ENCODE measurements at places on chromosomes 1 and 21.

DNA sequence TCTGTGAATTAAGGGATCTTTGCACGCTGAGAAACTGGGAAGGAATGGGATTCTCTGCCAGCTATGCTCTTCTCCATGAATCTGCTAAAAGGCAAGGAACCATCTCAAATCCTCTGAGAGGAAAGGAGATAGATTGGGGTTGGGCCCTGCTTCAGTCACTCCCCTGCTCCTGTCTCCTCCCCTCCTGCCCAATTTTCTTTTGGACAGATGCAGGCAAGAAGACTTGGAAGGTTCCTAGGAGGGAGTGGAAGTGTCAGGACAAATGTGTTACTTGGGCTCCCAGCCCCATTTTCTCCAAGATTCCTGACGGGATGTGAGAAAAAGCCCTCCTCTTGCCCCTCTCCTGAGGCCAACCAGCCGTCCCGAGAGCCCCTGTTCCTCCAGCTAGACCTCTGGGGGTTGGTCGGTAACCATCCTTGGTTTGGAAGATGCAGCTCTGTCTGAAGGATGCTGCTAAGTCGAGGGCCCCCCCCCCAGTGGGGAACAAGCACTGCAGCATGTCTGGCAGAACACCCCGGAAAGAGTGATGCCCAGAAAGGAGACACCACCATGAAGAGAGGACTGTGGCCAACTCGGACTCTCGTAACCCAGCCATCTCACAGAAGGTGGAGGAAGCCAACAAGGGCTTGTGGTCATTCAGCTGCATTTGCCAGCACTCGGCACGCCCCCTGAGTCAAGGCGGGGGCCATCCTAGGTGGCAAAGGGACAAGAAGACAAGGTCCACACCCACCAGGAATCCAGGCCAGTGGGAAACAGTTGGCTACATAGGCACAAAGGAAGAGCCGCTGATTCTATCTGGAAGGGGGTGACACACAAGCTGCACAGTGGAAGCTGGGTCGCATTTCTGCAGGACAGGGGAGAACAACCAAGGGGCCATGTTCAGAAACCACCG is 43.7 kb downstream of the CDK18 start:
- DNase-seq: no peak

DNA sequence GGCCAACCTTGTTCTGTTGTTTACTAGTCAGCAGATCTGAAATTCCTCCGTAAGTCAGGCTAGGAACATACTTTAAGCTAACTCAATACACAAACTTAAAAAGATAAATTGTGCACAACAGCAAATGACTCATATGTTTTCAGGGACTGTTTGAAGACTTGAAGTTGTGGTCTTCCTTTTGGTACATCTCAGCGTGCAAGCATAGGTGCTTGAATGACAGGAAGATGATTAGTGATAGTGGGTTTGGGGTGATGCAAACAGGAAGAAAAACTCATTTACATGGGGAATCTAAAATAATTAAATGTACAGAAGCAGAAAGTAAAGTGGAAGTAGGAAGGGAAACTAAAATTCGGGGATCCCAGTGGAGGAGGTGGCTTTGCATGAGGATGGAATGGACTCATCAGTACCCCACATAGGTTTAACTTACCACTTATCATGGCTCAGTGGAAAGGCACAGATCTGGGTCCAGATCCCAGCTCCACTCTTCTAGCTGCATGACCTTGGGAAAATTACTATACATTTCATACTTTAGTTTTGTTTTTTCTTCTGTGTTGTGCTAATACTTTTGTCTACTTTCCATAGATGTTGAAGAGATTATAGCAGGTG is 122.3 kb downstream of the XCL2 start:
- DNase-seq: no peak

DNA sequence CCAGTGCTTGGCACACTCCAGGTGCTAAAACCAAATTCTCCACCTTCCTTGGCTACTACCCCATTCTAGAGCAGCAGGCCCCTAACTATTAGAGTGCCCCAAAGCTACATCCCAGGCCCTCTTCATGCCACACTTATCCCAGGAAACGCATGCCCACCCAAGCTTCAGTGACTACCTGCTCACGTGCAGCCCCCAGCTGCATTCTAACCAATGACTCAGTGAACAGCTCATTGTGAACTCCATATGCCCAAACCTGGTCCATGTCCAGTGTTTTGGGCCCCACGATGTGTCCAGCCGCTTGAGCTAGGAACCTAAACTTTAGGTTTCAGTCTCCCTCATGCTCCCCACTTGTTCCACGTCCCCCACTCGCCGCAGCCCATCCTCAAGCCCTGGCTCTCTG is 41.5 kb downstream of the NKAIN1 start:
- no peak for DNase-seq

GRCh38 chr1:188988589-188988988 is 1489.1 kb downstream of the BRINP3 start:
- DNase-seq: no peak

DNA sequence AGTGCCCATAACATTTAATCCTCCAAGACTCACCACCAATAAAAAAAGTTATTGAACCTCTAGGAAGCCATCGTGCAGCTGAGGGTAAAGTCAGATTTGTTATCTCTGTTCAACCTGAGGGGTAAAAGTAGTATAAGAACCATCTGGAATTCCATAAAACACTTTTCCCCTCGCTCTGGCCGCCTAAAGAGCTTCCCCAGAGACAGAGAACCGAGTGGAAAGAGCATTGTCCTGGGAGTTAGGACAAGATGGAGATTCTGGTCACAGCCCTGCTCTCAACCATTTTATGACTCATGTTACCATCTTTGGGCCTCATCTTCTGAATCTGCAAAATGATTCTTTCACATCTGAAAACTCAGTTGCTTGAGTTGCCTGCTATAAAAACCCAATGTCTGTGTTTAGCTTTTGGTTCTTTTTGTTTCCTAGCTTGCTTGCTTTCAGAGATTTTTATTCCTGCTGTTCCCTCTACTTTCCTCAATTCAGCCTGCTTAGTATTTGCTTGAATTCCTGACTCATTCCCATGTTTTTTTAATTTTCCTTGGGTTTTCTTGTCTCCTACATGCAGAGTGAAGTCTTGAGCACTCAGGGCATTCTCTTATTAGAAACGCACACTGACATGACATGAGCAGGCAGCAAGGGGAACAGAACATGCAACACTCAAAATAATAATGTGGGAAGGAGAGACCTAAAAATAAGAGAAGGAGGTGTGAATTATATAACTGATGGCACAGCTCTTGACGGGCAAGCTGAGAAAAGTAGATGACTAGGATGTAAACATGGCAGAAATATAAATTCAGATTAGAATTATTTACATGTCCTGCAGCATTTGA is 1.7 kb downstream of the EPHX4 start:
- no peak for DNase-seq

- DNase-seq: no peak
Observed at GRCh38 chr1:54297596-54298283, 97.8 kb downstream of the MRPL37 start.

DNA sequence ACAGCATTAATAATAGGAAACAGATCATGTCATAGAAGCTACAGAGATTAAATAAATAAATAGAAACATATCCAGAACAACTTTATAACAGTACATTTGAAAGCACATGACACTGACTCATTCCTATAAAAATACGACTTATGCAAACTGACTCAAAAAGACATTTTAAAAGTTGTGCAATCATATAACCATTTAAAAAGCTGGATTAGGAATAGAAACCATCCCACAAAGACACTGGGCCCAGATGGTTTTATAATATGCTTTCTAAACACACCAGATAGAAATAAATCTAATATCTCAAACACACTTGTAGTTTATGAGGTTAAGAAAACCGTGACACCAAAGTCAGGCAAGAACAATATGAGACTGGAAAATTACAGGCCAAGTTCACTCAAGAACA is 47.6 kb downstream of the MATN1 start:
- no peak for DNase-seq

GRCh38 chr1:27031235-27032118 is 18.8 kb upstream of the TENT5B start:
- DNase-seq: no peak

DNA sequence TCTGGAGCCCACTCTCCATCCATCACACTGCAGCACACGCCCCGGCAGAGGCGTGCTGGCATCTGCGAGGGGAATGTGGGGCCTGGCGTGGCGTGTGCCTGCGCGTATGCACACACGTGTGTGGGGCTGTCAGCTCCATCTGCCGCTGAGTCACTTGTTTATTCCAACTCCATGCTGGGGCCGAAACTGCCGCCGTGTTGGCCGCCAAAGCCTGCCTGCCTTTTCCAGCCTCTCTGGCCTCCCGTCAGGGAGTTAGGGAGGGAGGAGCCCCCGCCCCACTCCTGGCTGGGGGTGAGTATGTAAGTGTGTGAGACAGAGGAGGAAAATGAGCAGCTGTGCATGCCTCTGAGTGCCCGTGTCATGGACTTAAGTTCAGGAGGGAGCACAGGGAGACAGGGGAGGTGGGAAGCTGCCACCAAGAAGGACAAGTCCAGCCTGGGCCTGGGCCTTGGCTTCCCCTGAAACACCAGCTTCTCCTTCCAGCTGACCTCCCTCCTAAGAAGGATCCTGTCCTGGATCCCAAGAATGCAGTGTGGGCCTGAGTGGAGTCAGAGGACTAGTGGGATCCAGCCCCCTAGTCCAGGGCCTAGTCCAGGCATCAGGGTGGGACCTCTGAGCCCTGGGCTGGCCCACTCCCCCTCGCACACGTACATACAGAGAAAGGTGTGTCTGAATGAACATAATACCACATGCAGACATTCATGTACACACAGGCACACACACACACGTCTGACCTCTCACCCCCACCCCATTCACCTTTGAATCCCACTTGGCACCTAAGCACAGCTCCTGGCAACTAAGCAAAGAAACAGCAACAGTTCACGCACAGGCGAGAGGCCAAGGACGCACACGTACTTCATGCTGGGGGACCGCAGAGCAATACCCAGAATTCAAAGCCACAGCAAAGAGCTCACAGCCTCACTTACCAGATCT is 24.7 kb downstream of the MEF2D start:
- no peak for DNase-seq

- DNase-seq: peak; percentile 49
Observed at GRCh38 chr21:42413500-42413899, 9.8 kb downstream of the UBASH3A start.

DNA sequence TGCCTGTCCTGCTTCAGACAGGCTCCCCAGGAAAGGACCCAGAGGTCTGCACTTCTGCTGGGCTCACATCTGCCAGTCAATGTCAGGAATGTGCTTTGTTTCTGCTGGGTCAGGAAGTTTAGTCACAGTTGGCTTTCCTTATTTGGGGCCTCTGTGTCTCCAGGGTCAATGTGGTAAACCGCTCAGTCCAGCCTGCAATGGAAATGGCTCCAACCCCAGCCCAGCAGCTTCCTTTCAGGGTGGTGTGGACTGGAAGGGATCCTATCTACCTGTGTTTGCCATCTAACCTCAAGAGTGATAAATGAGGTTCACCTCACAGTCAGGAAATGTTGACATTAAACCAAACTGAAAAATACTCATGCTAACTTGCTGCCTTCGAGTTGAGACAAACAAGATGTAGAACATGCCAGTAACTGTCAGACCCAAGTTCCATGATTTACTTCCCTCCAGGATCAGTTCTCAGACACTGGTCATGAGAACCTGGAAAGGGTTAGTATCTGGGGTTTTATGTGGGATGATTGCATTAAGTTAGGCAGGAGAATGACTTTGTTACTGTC is 20.3 kb downstream of the ENO1 start:
- no peak for DNase-seq

All from stimulated activated CD4-positive, alpha-beta T cell treated with anti-CD3 and anti-CD28 coated beads, Interleukin-12 subunit alpha, Interleukin-12 subunit beta, amount 100 ng/mL, for 4 hours (primary cell).